NCI-H345 (cell line): ENCODE measurements at places on chromosomes 7 and 10.

GRCh38 chr10:19431622-19432351 is 383.2 kb downstream of the MALRD1 start:
- no peak for DNase-seq

- DNase-seq = no peak
These were observed 31.0 kb upstream of the ELFN1 start for GRCh38 chr7:1639071-1639470.

DNA sequence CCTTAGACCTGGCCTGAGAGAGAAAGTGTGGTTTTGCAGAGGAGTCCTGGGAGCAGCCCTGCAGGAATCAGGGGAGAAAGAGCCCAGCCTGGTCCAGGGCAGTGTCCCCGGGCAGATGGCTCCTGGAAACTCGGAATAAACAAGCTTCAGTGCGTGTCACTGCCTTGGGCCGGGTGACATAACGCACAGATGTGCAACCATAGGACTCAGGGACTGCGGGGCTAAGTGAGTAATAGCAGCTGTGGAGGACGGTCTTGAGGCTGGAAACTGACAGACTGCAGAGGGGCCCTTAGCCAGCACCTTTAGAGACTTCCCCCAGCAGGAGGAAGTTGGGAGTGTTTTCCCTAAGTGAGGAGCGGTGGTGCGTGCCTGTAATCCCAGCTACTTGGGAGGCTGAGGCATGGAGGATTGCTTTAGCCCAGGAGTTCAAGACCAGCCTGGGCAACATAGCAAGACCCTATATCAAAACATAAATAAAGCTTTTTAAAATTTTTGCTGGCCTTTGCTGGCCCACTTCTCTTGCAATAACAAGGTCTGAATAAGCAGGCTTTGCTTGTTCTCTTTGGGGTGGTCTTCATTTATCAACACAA is 5.3 kb upstream of the CLIP2 start:
- DNase-seq = no peak

DNA sequence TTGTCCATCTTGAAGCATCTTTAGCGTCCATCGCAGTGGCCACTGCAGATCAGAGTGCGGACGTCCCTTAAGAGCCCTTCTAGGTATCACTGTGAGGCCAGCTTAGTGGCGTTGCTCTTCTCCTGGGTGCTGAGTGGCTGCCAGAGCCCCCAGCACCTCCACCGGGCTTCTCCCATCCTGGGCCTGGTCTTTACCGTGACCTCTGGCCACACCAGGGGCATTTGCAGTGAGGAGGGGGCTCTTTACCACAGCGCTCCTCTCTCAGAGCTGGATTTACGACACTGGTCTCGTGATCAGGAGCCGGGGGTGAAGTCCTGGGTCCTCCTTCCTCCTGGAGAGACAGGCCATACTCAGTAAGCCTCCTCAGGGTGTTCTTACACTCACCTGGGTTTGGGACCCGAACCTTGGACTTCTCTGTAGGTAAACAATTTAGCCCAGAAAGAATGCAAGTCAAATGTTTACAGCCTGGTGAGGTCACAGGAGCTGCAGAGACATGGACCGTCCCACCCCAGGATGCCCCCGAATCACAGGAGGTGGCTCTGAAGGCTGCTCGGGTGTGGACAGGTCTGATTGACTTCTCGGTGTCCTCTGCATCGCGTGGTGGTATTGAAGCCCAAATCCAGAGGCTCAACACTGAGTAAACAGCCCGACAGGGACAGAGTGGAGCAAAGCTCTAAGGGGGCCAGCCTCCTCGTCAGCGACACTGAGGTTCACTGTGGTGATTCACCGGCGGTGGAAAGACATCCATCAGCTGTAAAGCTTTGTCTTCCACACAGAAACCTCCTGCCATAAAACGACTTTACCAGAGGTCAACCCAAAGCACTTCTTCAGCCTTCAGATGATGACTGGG is 33.0 kb downstream of the JAKMIP3 start:
- DNase-seq = no peak

- no peak for DNase-seq
These were observed 24.5 kb upstream of the ELAPOR2 start for GRCh38 chr7:87083865-87084519.

- DNase-seq = no peak
These were observed 662.6 kb upstream of the IGFBP3 start for GRCh38 chr7:46583656-46584055.

DNA sequence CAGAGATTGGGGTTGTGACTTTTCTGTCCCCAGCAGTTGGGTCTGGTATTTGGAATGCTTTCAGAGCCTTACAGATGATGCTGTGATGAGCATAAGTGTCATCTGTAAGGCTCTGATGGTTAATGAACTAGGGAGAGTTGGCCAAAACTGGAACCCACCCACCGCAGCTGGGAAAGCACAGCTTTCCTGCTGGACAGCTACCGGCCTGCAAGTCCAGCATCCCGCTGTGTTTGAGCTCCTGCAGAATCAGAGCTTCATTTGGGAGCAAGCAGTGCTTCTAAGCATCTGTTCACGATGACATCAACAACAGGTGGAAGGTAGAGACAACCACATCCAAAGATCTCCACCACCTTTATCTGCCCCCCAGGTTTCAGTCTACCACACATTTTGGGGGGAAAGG is 11.7 kb downstream of the UCN3 start:
- DNase-seq = no peak
